ENCODE measurements at places on chromosomes 7 and 10.

DNA sequence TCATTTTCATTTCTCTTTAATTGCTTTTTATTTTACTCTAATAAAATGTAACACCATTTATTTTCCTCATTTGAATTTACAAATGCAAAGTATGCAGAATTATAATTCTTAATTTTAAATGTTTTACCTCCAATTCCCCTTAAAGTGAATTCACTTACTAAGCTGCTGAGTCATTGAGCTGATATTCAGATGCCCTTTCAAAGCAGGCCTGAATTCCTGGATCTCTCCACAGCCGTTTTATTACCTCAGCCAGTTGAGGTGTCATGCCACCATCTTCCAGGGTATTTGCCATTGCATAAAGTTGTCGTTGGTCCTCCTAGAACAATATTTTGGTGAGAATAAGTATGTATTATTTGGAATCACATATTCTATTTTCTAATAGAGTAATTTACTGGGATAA is 33.2 kb downstream of the GNAT3 start:
- no peak for DNase-seq

DNA sequence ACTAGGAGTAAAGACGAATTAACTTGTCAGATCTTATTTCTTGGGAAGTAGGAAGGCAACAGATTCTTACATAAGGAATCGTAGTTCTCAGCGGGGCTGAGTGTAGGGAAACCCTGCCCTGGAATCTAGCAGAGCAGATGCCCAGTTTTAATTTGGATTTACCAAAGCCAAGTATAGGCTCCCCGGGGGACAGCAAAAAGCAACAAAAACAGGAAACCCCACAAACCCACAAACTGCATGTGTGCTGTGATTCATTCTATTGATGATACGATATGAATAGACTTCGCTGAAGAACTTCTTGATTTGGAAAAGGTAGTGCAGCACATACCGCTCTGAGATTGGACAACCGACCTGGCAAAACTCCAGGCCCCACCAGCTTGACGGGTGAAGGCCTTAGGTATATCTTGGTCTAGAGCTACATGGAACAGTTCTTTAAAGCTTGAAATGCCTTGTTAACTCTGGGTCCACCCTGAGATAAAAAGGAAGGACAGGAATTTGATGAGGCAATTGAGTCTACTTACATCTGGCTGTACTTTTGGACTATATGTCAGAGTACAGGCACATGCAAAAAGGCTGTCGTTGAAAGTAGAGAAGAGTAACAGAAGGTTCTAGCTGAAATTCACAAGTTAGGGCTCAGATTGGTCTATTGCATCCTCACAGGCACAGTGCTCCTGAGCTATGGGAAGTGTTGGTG is 49.1 kb downstream of the STRA8 start:
- no peak for DNase-seq

- no peak for DNase-seq
Observed at GRCh38 chr10:14671386-14671831, 103.3 kb downstream of the FAM107B start.

GRCh38 chr7:95996174-95996573 is 223.8 kb downstream of the DYNC1I1 start:
- DNase-seq = no peak

DNA sequence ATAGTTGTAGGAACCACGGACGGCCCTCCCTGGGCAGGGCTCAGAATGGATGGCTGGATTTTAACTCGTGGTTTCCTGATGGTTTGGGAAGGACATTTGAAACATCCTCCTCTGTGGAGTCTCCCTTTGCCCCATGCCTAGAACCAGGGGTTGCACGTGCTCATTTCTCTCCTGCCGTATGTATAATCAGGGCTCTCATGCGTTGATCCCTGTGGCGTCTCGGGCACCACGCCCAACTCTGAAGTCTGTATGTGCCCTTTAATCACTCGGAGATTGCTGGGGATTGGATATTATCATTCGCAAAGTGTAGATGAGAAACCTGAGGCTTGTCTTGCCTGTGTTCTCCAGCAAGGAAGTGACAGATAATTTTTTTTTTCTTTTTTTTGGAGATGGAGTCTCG is 257.1 kb downstream of the CAMK1D start:
- no peak for DNase-seq

GRCh38 chr10:120650705-120651399 is 193.8 kb downstream of the PLPP4 start:
- DNase-seq = no peak

- DNase-seq = no peak
Observed at GRCh38 chr7:115559877-115560276, 470.7 kb downstream of the TFEC start.

DNA sequence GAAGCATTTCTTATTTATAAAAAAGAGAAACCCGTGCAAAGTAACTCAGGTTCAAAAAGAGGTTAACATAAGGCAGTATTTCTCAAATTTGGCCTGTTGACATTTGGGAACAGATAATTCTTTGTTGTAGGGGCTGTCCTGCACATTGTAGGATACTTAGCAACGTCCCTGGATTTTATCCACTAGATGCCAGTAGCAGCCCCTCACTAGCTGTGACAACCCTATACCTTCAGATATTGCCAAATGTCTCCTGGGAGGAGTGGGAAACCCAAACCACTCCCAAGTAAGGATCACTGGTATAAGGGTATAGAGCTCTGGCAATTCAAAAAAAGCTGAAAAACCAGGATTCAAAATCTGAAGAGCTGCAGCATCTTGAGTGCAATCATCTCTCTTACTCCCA is 202.3 kb upstream of the PRKCQ start:
- no peak for DNase-seq

- no peak for DNase-seq
Observed at GRCh38 chr7:44139311-44140010, 1.7 kb downstream of the MYL7 start.

DNA sequence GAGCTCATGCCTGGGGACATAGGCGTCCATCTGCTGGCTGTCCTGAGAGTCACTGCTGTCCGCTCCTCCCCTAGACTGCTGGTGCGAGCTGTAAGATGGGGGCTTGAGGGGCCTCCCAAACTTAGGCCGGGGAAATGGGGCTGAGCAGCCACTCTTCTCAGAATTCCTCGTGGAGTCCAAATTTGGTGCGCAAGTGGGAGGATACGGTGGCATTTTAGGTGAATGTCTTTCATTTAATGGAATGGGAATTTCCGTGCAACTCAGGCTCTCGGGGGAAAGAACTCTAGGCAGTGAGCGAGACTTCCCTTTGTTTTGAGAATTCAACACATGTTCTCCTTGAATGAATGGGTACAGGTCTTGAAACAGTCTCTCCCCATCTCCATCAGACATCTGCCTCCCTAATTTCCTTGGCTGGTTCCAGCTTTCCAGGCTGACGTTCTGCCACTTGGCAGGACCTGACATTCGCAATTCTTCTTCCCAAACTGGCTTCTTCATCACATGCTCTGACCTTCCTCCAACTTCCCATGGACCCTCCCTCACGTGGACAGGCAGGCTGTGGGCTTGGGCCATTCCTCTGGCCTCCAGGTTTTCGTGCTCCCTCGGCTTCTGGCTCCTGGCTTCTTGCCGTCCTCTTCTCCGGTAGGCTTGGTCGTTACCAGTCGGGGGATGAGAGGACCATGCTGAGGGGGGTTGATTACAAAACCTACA is 30.1 kb downstream of the JCAD start:
- DNase-seq = no peak

DNA sequence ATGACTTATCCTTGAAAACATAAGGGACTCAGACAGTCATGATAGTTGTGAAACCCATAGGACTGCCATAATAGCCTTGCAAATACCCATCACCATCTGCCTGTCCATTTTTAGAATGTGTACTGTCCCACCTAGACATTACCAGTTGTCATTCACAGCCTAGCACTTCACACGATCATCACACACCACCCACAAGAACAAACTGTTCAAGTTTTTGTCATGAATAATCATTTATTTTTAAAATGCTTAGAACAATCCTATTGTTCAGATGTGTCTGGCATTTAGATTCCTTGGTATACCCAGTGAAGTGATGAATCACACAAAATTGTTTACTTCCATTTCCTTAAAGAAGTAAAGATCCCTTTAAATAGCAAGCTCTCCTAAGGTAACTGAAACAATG is 46.6 kb downstream of the CCDC3 start:
- no peak for DNase-seq

GRCh38 chr7:390761-391410 is 100.9 kb downstream of the FOXL3 start:
- DNase-seq = peak; percentile 66

- no peak for DNase-seq
Observed at GRCh38 chr7:28067171-28067570, 113.4 kb downstream of the JAZF1 start.

GRCh38 chr10:62433181-62433692 is 59.1 kb downstream of the ZNF365 start:
- no peak for DNase-seq

- DNase-seq = no peak
Observed at GRCh38 chr7:66315192-66315591, 110.1 kb downstream of the TPST1 start.

- no peak for DNase-seq
Observed at GRCh38 chr7:155637155-155637554, 7.3 kb upstream of the RBM33 start.

DNA sequence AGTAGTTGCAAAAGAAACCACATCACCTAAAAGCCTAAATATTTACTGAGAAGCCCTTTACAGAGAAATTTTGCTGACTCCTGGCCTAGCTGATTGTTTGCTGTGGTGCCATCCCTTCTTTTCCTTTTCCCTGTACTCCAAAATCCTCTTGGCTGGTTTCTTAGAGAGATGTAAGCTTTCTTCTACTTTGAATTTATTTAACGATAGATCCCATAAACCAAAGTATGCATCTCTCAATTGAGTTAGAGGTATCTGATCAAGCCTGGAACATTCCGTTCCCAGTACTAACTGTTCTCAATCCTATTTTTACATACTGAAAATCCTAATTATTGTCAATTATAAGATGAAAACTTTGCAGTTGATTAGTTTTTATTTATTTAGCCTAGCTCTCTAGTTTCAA is 6.3 kb downstream of the TMEM60 start:
- no peak for DNase-seq

DNA sequence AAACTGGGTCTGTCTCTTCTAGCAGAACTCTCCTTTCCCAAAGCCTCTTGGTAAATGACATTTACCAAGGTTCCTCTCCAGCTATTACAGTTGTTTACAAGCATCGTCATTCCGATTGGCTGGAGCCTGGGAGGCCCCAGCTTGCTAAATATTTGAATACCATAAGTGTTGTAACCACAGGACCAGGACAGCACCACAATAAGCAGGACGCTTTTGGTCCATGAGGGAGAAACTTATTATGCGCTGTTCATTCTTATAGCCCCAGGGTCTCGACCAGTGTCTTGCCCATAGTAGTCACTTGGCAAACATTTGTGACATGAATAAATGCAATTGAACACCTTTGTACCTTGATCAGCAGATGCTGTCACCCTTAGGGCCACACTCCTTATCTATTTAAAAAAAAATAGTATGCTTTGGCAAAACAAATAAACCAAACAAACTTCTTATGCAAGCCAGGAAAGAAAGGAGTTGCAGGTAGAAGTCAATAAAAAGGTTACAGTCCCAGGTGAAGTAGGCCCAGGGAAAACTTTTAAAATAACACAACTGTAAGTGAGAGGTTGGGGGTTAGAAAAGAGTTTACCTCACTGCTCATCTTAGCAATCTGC is 32.8 kb downstream of the NRAP start:
- DNase-seq = no peak

DNA sequence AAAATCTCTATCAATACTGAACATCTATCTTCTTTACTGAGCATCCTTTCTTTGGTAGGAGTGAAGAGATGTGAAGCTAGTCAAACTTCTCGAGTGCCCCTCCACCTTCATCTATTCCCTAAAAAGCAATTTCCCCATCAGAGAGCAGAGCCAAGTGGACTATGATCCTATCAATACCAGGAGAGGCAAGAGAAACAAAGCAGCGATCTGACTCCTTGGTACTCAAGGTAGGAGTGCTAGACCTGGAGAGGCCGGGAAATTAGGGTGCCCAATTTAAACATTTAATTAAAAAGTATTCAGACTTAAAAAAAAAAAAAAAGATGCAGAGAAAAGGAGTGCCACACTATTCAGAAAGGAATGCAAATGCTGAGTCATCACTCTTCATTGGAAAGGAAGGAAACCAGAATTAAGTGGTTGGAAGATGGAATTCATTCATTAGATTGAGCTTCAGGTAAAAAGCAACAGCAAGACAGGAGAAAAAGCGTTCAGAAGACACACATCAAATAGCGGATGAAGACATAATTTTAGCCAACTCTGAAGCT is 1.6 kb downstream of the TIAL1 start:
- no peak for DNase-seq

Data from coronary artery (tissue), 2 donors.